Inflammatory macrophage (primary cell): ENCODE measurements at places on chromosomes 13 and 19.

- DNase-seq, result no peak
These were observed 21.1 kb downstream of the CEACAM8 start for GRCh38 chr19:42573642-42574041.

- DNase-seq, result no peak
These were observed 216.8 kb downstream of the DIAPH3 start for GRCh38 chr13:59946944-59947343.

DNA sequence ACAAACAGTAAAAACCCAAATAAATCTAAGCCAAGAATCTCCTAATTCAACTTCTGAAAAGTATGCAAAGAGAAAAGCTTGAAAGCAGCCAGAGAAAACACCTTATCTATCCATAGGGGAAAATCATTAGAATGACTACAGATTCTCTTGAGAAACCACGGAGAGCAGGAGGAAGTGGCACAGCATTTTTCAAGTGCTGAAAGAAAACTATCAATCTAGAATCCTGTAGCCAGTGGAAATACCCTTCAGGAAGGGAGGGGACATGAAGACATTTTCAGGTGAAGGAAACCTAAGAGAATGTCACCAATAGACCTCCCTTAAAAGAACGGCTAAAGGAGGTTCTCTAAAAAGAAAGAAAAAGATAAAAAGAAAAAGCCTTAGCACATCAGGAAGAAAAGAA is 66.2 kb upstream of the XPO4 start:
- no peak for DNase-seq

GRCh38 chr19:6531163-6531955 is 533 bp downstream of the TNFSF9 start:
- DNase-seq, result no peak

DNA sequence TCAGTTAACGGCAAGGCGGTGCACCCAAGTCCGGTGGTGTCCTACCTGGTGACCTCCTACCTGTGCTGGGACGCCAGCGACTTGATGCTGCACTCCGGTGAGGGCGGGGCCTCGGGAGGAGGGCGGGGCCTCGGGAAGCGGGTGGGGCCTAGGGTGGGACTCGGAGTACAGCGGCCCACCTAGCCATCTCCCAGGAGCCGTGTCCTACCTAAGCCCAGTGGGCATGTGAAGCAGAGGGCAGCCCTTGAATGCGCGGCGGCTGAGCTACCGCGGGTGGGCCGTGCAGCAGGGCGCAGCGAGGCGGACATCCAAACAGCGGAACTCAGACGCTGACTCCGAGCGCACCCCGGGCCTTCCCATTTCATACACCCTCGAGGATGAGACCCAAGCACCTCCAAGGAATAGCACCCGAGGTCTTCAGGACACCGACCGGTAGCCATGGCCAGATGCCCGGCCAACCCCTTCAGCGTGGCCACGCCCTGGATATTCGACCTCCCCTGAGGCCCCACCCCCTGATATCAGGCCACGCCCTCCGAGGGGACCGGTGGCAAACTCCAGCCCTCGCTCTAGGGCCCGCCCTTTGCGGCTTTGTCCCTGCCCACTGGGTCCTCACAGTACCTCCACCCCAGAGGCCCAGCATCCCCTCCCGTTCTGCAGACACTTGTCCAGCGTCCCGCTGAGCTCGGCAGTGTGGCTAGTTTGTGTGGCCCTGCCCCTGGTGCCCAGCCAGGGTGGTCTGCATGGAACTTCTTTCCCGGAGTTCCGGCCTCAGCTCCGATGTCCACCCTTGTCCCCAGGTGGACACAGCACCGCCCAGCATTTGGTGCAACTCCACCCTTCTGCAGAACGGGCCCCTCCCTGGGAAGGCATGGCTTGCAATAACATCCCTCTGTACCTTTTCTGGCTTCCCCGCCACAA is 5.4 kb downstream of the KLK1 start:
- peak; percentile 25 for DNase-seq

- no peak for DNase-seq
These were observed 38.8 kb upstream of the TPP2 start for GRCh38 chr13:102558029-102558428.

DNA sequence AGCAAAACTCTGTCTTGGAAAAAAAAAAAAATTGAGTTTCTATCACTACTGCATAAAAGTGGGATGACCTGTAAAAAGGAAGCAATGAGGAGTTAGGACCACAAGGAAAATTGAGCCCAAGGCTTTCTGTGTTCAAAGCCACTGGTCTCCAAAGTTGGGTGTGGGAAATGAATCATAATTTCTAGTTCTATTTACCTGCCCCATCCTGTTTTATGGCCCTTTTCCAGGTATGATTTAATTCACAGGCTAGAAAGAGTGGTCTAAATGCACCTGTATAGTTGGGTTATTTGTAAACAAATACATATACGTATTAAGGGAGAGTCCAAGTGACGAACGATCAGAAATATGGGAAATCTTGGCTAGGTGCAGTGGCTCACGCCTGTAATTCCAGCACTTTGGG is 5.9 kb upstream of the DCAF15 start:
- no peak for DNase-seq

DNA sequence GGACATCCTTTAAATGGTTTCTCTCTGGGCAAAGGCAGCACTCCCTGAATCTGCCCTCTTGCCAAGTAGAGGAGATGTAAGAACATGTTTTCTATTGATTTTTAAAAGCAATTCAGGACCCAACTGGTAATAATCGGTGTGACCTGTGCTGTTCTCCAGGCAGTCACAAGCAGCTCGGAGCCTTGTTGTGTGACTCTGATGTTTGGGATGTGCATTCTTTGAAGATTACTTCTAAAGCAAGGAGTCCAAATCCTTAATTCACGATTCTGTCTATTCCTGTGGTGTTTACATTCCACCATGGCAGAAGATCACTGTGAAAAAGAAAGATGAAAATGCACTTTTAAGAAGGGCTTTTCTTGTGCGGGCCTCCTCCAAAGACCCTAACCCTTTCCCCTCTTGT is 122.3 kb upstream of the ZNF536 start:
- no peak for DNase-seq

DNA sequence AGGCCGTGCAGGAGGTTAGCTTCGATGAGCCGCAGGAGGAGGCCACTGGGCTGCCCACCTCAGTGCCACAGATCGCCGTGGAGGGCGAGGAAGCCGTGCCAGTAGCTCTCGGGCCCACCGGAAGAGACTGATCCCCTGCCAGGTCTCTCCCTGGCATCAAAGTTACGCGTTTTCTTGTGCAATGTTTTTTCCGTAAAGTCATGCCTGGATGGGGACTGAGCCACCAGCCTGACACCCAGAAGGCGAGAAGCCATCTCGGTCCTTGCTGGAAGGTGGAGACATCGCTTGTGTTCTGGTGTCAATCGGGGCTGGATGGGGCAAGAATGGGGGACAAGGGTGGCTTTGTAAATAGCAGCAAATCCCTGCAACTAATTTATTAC is 3.4 kb upstream of the PIK3R2 start:
- no peak for DNase-seq

GRCh38 chr13:23632741-23633140 is 62.5 kb downstream of the TNFRSF19 start:
- DNase-seq, result no peak

DNA sequence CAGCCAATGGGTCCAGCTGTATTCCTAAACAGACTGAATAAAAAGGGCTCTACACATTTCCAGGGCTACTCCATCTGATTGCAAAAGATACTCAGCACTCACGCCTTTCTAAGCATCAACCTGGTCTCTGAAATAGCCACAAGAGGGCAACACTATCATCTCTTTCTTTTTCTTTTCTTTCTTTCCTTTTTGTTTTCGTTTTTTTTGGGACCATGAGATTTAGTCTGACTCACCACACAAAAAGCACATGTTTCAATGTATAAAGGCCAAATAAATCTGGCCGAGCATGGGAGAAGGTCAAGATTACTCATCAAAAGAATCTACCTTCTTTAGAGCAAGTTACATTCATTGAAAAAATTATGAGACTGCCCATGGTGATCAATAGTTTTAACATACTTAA is 805.6 kb upstream of the ARGLU1 start:
- DNase-seq, result no peak

GRCh38 chr19:42595550-42596172 is 937 bp upstream of the CEACAM8 start:
- DNase-seq, result no peak

DNA sequence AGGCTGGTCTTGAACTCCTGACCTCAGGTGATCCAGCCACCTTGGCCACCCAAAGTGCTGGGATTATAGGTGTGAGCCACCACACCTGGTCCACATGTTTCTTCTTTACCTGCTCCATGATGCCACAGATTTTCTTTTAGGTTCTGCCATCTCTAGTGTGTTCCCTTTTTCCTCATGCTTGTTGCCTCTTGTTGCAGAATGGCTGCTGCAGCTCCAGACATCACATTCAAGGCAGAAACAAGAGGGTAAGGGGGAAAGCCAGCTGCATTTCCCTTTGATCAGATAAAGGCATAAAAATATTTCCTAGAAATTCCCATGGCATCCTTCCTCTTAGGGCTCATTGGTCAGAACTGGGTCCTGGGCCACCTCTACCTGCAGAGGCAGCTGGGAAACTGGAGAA is 12.3 kb upstream of the CCDC124 start:
- no peak for DNase-seq

DNA sequence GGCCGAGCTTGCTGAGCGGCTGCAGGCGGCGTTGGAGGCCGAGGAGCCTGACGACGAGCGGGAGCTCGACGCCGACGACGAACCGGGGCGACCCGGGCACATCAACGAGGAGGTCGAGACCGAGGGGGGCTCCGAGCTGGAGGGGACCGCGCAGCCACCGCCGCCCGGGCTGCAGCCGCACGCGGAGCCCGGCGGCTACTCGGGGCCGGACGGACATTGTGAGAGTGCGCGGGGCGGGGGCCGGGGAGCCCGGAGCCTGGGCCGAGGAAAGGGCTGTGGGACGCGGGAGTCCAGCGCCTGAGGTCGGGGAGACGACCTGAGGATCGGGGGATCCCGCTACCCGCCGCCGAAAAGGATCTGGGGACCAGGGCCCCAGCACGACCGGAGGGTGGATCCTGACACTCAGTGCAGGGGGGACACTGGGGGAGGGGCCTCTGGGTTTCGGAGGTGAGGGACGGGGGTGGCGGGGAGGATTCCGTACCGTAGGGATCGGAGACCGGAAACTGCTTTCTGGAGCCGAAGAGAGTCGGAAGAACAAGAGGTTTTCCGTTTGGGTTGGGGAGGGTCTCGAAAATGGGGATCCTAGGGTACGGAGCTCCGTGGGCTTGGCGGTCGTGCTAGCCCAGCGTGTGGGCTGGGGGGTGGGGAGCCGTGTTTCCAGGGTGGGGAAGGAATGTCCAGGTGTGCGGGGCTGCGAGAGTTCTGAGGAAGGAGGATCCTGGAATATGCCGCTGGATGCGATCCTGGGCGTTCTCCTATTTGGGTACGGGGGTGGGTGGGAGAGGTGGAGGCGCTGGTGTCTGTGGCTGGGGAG is 616 bp downstream of the HNRNPUL1 start:
- DNase-seq, result peak; percentile 40

GRCh38 chr13:46181840-46182490 is at the start of gene LCP1:
LCP1 (minus strand) TSS chr13:46182177; CDS start chr13:46159662, 22,515 bp downstream.
- peak; percentile 90 for DNase-seq

- DNase-seq, result peak; percentile 74
These were observed 137.3 kb upstream of the SERP2 start for GRCh38 chr13:44236370-44236769.

DNA sequence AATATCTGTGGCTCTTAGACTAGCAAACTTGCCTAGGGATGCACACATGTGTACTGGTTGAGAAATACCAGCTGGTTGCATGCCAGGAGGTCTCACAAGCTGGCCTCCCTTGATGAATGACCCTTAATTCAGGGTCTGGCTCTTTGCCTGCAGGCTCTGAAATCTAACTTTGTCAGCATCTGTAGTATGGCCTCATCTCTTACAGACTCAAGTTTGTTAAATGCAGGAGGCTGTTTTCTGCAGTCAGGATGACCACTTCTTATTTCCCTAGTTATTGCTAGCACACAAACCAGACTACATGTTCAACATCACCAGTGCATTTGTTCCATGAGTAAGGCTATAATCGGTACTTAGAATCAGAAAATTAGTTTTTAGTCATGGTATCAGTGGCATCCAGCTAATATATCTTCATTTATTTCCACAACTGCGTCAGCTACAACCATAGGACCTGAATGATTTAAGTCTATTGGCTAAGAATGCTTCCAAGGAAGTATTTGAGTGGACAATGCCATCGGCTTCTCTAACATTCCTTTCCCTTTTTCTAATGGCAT is 23.3 kb upstream of the POSTN start:
- no peak for DNase-seq

DNA sequence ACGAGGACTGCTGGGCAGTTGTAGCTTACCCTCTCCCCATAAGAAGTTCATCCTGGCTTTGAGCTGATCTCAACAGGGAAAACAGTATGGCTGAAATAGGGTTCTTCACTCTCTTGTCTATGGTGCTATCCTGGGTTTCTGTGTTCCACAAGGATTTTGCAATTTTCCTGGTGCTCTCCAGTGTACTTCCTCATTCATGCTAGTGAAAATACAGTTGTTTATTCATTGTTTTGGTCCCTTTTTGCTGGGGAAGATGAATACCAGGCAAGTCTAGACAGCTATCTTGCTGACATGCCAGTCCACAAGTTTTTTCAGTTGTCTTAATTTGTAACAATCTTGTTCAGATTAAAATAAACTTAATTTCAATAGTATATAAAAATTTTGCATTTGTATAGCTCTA is 306.5 kb downstream of the DLEU7 start:
- peak; percentile 32 for DNase-seq

- DNase-seq, result no peak
These were observed 67.2 kb upstream of the OLFM4 start for GRCh38 chr13:52961256-52961910.

DNA sequence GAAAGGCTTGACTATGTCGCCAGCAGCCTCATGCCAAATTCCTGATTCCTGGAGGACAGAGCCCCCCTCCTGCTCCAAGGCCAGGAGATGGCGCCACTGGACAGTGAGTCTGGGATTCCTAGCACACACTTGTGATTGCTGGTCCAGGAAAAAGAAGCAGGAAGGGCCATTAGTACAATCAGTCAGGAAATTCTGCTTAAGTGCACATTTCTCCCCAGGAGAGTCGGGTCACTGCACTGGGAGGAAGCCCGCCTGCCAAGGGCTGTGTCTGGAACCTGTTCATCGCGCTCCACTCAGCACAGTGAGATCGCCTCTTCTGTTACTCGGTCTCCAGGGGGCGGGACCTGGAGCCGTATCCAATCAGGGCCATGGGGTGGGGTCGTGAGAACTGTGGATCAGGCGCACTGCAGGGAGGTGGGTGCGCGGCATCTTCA is 65.1 kb downstream of the ZNF823 start:
- peak; percentile 42 for DNase-seq

- DNase-seq, result no peak
These were observed 68.2 kb downstream of the ITGBL1 start for GRCh38 chr13:101520672-101521071.
